ENCODE measurements at places on chromosomes 4 and X.

DNA sequence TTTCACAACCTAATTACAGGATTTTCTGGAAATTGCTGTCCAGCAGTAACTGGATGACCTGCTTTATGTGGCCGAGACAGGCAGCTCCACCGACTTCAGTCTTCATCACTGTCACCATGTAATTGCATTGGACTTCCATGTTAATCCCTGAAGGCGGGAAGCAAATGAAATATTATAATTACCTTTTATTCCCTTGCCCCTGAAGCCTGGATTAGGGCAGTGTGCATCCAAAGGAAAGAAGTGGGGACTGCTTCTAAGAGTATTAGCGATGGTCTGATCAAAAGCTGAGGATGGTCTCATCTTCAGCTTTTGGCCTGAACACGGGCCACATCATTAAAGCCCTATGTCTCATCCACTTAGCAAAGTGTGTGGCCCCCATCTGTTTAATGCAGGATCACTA is 311.6 kb upstream of the GALNT7 start:
- no peak for DNase-seq

DNA sequence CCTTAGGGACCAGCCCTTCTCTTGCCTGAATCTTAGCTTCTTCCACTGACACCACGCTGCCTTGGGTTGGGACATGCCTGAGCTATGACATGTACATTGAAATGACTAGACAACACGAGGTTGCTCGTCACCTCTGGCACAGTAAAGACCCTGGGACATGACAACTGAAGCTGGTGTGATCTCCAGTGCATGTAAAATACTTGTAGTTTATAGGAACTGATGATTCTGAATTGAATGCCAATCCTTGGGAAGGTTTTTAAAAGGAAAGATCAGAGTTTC is 100.7 kb upstream of the PGRMC2 start:
- DNase-seq = no peak

- DNase-seq = no peak
Observed at GRCh38 chrX:10654960-10655359, 34.6 kb upstream of the MID1 start.

GRCh38 chr4:163804001-163804400 is 309.5 kb downstream of the TMA16 start:
- no peak for DNase-seq

- no peak for DNase-seq
Observed at GRCh38 chr4:37597034-37597433, 89.1 kb downstream of the RELL1 start.

DNA sequence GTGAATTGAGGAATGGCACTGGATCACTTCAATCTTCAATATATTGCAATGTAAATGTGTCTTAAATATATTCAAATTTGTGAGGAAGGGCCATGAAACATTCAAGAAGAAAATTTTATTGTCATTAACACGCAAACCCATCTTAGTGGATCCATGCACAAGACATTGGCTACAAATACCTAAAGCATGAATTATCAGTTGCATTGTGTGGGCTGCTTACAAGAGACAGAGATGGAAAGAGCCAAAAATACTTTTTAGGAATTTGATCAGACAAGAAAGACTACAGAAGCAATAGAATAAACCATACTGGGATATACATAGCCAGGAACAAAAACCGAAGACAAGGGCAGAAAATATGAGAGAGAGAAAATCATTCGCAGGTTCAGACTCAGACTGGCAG is 616.2 kb upstream of the GRIA3 start:
- DNase-seq = no peak

- no peak for DNase-seq
Observed at GRCh38 chr4:54558889-54559677, 98.7 kb upstream of the KIT start.

DNA sequence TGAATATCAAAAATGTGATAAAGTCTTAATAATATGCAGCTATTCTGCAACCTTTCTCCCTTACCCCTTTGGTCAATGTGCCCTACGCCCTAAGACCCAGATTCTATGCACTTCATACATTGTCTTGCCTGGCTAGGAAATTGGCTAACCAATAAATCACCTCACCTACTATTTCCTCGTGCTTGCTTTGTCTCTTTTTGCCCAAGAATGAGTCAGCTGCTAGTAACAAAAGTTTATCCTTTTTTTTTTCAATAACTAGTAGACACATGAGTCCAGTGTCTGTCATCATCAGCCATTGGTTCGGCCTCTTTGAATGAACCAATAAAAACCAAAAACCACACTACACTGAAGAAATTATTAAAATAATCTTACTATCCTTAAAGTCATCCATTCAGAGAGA is 387.1 kb downstream of the PPP3CA start:
- no peak for DNase-seq

DNA sequence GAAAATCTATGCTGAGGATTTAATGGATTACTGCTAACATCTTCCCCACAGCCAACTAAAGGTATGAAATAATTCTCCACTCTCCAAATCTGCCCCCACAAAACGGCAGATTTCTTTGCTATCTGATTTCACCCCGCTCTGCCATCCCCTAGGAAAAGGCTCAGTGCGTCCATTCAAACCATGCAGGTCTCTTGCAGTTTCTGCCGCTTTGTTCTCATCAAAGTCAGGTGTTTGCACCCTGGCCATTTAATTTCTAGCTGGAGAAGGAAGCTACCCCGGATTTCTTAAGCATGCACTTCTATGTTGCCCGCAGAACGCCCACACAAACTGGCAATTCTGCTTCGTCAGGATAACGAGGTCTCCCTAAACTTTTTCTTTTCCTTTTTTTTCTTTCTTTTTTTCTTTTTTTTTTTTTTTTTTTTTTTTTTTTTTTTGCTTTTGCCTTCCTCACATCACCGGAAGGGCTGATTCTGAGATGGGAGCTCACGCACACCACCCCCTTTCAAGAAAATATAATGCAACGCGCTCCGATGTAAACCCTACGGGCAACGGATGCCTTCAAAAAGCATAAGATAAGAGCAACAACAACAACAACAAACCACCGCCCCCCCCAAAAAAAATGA is 3.3 kb downstream of the NLGN4X start:
- DNase-seq = no peak

DNA sequence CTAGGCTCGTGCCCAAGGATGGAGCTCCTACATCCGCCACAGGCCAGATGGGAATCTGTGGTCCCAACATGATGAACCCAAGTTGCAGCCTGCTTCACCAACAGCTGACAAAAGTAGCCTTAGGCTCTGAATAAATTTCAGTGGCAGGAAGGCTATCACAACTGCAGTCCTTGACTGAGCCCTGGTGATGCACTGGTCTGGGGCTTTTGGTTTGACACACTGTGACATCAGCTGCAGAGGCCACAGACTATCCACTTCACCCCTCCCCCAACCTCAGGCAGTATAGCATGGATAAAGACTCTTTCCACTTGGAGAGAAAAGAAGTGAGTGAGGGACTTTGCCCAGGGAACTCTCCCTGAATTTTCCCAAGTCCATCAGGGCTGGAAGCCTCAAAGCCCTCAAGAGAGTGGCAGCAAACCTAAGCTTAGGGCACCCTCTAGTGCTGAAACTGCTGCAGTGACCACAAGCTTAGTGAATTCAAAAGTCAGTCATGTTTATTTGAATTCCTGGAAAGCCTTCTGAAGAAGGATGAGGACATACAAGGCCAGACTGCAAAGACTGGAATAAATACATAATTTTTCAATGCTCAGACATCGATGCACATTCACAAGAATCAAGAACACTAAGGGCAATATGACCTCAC is 135.0 kb upstream of the TENT5D start:
- no peak for DNase-seq

DNA sequence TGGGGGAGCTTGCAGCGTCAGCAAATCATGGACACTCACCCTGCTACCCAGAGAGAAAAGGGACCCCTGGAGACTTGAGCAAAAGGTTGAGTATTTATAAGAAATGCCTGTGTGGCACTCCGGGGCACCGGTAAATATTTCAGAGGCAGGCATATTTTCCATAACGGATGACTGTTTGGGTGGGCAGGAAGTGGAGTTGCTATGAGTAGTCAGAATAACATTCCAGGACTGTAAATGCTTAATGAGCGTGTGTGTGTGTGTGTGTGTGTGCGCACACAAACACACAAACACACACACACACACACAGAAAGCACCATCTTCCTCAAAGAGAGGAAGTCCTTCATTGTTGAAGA is 74.6 kb downstream of the MXRA5 start:
- DNase-seq = no peak

- no peak for DNase-seq
Observed at GRCh38 chr4:28686618-28687017, 1826.0 kb downstream of the STIM2 start.

- no peak for DNase-seq
Observed at GRCh38 chrX:23964191-23964590, 56.4 kb downstream of the CXorf58 start.

DNA sequence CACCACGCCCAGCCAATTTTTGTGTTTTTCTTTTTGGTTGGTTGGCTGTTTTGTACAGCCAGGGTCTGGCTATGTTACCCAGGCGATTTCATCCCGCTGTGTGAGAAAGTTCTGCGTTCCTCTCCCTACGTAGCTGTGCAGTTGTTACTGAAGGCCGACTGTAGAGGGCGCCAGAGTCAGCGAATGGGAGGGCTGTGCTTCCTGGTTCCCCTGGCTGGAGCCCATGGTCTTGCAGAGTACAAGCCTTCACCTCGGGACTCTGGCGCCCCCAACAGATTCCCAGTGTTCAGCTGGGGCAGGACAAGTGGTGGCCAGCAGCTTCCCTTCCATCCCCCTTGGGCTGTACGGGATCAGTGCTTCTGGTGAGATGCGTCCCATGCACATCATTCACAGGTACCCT is 5.6 kb upstream of the CT45A1 start:
- DNase-seq = peak; percentile 10

DNA sequence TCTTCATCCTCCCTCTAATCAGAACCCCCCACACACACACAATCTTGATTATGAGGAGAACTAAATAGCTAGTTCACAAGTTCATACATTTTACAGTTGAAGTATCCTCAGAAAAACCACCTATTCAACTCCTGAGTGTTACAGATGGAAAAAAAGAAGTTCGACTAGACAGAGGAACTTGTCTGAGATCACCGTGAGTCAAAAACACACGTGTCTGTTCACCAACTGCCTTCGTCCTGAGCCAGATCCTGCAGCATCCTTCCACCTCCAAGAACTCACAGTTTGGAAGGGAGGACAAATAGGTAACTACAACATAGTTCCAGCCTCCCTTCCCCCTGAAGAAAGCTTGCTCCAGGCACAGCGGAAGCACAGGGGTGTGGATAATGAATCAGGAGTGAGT is 19.0 kb upstream of the IRAK1 start:
- DNase-seq = no peak

- no peak for DNase-seq
Observed at GRCh38 chrX:136906921-136907510, 26.5 kb upstream of the RBMX start.

- DNase-seq = no peak
Observed at GRCh38 chr4:33911959-33912358, 2332.4 kb downstream of the ARAP2 start.

GRCh38 chrX:630612-631496 is at the start of gene SHOX:
TSS of gene SHOX (plus strand) at chrX:630791. CDS start at chrX:630898, 107 bp downstream.
- DNase-seq = no peak

DNA sequence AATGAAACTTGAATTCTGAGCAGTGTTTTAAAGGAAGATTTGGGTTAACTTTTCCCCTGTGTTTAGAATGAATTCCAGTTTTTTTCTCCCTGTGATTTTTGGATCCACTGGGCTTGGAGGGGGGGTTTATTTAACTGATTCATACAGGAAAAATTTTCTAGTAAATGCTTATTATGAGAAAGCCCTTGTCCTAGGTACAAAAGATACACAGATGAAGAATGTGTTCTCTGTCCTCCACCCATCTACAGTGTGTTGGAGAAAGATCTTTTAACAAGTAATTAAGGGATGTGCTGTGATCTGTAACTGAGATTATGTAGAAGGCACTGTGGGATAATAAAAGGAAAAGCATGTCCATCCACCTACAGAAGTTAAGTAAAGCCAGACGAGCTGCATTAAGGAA is 103.9 kb downstream of the STIM2 start:
- DNase-seq = no peak

DNA sequence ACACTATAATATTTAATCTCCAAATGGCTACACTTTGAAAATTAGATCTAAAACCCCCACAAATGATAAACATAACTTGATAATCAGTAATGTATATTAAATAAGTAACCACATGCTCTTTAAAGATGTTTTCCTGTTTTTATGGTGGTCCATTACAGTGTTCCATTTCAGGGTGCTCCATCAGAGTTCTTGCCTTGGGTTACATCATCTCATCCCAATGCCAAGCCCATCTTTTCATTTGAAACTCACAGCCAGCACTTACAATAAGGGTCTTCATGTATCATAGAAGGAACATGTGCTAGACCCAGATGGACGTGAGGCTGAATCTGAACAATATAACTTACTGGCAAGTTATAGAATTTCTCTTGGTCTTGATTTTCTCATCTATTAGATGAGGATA is 10.5 kb upstream of the PAQR3 start:
- no peak for DNase-seq

- DNase-seq = no peak
Observed at GRCh38 chr4:174420316-174420715, 102.0 kb downstream of the HPGD start.

GRCh38 chr4:126779436-126780166 is 853.2 kb upstream of the INTU start:
- DNase-seq = no peak

GRCh38 chrX:57901466-57901865 is 8.8 kb downstream of the ZXDA start:
- DNase-seq = no peak

GRCh38 chr4:137274404-137274803 is 257.9 kb downstream of the PCDH18 start:
- no peak for DNase-seq

DNA sequence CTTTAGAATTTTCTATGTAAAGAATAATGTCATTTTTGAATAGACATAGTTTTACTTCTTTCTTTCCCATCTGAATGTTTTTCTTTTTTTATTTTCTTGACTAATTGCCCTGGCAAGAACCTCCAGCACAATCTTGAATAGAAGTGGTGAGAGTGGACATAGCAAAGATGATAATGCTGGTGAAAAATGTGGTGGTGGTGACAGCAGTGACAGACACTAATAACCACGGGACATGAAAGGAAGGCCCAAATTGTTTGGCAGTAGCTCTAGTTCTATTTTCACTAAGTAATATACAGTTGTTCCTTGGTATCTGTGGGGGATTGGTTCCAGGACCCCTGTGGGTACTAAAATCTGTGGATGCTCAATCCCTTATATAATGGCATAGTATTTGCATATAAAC is 29.6 kb downstream of the C4orf54 start:
- DNase-seq = no peak

GRCh38 chr4:124862261-124862660 is 149.7 kb upstream of the ANKRD50 start:
- no peak for DNase-seq

- no peak for DNase-seq
Observed at GRCh38 chr4:151139814-151140213, 40.4 kb downstream of the RPS3A start.

GRCh38 chr4:86908251-86908657 is 16.0 kb upstream of the C4orf36 start:
- DNase-seq = no peak

GRCh38 chr4:144176476-144176875 is 36.0 kb upstream of the GYPA start:
- no peak for DNase-seq

GRCh38 chrX:153400146-153401132 is 711 bp downstream of the PNMA6E start:
- DNase-seq = peak; percentile 7
